ENCODE measurements at places on chromosomes 6 and 20.

DNA sequence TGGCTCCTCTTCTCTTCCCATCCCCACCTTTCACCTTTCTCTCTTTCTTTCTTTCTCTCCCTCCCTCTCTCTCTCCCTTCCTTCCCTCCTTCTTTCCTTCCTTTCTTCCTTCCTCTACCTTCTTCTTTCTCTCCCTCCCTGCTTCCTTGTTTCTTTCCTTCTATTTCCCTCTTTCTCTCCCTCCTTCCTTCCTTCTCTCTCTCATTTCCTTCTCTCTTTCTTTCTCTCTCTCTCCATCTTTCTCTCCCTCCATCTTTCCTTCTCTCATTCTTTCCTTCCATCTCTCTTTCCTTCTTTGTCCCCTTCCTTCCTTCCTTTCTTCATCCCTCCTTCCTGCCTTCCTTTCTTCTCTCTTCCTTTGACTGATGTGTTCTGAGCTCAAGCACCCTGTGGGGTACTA, 1467.0 kb upstream of the DEFB115 start:
- no peak for DNase-seq

DNA sequence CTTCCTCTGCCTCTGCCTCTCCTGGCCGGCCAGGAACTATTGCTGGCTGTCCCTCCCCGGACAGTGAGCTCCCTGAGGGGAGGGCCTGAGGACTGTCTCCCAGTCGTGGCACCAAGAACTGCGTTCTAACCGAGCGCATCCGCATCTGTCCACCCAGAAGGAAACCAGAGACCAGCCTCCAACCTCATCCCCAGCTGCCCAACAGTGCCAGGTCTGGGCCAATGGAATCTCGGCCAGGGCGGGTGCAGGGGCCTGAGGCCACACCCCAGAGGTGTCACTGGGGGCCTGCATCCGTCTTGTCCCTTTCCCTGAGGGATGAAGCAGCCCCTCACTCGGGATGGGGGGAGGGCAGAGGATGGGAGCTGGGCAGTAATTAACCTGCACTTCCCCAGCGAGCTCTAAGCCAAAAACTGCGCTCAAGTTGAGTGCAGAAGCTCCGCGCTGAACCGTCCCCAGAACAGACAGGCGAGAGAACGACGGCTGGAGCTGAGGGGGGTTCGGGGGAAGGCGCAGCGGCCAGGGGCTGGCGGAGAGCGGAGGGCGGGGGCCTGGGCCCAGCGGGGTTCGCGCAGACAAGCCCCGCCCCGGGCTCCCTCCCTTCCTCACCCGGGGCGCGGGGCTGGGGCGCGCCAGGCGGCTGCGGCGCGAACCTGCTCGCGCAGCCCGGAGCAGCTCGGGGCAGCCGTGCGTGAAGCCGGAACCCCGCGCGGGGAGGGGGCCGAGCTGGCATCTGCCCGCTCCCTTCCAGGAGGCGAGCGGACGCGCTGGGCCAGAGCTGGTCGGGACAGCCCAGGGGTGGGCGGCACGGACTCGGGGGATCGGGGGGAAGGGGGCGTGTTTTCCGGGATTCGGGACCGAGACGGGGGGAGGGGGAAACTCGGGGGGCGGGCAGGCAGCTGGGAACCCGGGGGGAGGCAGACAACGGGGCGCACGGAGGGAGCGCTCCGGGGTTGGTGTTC, 1.4 kb downstream of the TFEB start:
- peak; percentile 81 for DNase-seq

DNA sequence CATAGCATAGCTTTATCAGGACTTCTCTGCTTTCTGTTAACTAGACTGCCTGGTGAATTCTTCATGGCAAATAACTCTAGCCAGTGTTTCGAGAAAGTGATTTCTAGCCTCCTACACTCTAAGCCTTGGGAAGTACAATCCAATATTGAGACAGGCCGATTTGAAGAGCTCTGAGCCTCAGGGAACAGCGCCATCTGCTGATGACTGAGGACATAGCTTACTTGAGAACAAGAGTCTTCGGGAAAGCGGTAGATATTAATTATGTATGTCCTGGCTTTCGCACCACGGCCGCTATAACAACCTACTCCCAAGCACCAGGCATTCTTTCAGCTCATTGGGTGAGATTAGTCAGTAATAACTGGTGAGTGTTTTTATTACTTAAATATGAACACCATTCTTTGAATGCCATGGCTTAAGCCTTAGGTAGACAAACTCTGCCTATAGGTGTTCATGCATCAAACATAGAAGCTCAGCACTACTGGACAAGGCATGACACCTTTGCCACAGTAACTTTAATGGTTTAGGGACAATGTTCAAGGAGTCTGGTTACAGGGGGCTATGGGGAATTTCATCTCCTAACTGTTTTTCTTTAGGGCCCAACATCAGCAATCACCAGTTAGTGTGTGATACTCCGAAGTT, 518.6 kb downstream of the BMP2 start:
- peak; percentile 62 for DNase-seq

DNA sequence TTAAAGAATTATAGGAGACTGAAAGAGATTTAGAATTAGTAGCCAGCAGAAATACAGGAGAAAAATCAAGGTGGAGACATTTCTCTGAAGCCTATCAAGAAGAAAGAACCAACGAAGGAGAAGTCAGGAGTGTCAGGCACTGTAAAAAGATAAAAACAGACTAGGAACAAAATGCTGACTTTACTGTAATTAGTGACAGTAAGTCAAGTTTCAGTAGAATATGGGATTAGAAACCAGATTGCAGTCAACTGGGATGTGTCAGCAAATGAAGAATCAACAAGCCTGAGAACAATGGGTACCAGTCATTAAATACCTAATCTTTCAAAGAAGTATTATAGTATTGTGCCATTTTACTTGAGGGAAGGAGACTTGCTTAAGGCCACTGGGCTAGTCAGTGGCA, 21.6 kb downstream of the CALHM6 start:
- no peak for DNase-seq

GRCh38 chr6:18276610-18277236, 12.4 kb upstream of the DEK start:
- no peak for DNase-seq

GRCh38 chr6:35181933-35182612, 31.7 kb upstream of the SCUBE3 start:
- peak; percentile 77 for DNase-seq

DNA sequence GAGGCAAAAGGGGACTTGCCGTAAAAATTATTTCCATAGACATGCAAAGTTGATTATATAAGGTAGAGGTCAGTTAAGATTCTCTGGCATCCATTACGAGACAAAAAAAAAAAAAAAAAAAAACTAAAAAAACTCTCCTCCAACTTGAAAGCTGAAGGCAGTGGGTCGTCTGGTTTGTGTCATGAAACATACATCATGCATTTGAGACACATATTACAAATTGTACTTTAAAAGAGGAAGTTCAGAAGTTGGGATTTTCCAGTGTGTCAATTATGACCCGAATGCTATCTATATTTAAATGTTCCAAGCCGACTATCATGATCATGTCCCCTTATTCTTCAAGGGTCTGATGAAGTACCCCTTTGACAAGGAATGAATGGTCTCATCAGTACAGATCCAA, 125.1 kb downstream of the ZNF217 start:
- DNase-seq: no peak

- no peak for DNase-seq
These were observed 19.6 kb downstream of the POFUT1 start for GRCh38 chr20:32227306-32227705.

DNA sequence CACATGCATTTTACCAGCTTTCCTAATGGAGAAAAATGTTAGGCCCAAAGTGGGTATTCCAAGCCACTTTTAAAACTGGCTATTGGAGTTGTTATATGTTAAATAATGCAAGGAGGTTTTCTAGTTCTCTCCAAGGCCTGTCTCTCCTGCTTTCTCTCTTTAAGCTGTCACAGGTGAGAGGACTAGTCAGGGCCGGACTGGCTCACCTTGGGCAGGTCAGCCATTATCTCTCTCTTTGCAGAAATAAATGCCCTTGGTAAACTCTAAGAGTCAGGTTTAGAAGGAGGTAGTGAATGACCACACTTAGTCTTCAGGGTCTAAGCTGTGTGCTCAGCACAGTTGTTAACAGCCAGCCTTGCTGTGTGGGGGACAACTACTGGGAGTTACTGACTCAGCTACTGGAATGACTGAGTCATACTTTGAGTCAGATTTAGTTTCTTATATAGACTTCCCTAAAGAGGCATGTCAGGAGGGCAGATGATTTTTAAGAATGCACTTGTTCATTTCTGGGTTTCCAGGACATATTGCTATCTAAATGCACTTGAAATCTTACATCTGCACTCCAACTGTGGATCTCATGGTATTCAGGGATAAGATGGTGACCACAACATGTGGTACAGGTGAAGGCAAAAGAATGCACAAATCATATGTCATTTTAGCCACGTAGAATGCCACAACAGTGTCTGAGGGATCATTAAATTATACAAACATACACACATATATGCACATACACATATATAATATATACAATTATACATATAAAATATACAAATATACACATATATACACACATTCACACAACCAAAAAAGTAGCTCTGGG, 719.4 kb downstream of the EPM2A start:
- peak; percentile 91 for DNase-seq

DNA sequence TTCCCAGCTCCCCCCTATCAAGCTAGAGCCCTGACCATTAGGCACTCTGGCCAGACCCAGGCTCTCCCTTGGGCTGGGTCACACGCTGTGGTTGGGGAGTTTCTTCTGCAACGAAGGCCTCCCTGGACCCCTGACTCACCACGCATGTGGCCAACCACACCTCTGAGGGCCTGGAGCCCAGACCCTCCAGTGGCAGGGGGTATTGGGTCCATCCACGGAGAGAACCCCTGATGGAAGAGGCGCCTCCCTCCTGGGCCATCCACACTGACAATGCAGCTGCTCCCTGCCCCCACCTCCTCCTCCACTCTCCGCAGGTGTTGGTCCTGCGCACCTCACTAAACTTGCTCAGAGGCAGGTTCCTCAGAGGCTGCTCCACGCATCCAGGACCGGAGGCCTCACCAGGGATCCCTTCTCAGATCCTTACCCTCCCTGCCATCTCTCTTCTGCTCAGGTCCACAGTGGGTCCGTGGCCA, 125.4 kb downstream of the RNASET2 start:
- no peak for DNase-seq

- DNase-seq: peak; percentile 43
These were observed 57.4 kb downstream of the ARHGAP40 start for GRCh38 chr20:38658879-38659596.

DNA sequence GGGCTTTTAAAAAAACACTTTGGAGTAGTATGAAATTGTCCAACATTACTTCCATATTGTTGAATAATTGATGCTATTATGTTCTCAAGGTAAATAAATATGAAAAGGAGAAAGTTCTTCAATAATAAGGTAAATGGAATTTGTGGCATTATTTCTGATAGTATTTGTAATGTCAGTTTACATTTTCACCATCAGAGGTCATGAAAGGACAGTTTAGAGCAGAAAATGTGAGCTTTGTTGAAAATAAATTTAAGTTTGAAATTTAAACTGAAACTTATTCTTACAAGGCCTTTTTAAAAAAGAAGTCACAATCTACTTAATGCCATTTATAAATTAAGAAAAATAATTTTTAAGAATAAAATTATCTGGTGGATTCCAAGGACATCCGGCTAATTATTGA, 15.8 kb upstream of the CEP162 start:
- peak; percentile 13 for DNase-seq

GRCh38 chr6:44135875-44136274, 8.5 kb downstream of the TMEM63B start:
- no peak for DNase-seq

DNA sequence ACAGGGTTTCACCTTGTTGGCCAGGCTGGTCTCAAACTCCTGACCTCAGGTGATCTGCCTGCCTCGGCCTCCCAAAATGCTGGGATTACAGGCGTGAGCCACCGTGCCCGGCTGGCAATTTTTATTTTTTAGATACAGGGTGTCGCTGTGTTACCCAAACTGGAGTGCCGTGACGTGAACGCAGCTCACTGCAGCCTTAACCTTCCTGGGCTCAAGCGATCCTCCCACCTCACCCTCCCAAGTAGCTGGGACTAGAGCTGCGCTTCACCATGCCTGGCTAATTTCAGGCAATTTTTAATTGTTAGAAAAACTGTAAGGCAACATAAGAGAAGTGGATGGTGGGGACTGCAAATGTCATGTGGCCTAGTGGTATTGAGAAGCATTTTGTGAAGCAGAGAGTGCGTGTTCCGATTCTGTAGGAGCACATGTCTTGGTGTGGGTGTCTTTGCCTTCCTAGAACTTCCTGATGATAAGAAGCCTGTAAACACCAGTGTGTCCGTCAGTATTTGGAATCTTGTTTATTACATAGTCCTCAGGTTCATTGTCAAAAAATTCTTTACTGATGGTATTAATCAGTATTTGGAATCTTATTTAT, 18.0 kb downstream of the JARID2 start:
- DNase-seq: no peak

DNA sequence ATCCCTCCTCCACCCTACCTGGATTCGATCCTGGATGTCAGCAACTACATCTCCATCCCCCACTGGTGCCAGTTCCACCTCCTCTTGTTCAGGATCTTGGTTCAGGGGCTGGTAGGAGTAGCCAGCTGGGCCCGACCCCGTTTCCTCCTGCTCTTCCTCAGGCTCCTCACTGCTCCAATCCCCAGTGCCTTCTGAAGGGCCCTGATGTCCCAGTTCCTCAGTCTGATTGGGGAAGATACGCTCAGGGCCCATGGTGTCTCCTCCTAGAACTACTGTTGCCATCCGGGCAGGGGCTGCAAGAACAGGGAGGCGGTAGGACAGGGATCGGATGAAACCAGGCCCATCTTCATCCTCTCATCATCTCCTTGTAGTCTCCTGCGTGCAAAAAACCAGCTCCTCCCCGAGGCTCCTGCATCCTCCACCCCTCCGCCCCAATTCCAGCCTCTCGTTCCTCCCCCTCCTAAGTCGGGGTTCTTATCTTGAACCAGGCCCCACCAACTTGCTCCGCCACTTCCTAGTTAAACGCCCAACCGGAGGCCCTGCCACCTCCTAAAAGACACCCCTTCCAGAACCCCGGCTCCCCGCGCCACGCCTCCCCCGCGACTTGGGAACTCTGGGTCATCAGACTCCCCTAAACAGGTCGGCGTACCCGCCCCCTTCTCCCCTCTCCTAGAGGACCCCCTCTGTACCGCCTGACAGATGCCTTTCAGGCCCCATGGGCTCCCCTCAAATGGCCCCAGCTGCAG, 476 bp downstream of the MEA1 start:
- DNase-seq: peak; percentile 24

DNA sequence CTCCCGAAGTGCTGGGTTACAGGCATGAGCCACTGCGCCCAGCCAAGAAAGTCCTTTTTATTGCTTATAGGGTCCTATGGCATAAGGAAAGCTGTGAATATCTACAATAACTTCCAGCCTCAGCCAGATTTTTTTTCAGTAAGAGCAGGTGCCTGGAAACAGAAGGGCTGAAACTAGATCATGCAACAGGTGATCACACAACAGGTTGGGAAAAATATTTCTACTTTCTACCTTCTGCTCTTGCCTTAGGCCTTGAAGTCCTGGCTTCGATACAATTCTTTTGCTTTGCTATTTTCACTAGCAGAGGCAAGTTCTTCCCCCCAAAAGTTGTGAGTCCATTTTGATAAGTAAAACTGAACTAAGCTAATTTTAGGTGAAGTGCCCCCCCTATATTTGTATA, 9.7 kb upstream of the FBXO30 start:
- no peak for DNase-seq

GRCh38 chr20:25194333-25194972, 1.1 kb upstream of the ENTPD6 start:
- DNase-seq: no peak

GRCh38 chr6:26159357-26160273, 72.4 kb downstream of the HFE start:
- DNase-seq: peak; percentile 25

- no peak for DNase-seq
These were observed 151.5 kb upstream of the CENPW start for GRCh38 chr6:126188279-126188909.

GRCh38 chr6:98463038-98464000, 371.1 kb upstream of the POU3F2 start:
- DNase-seq: no peak

GRCh38 chr6:30200551-30201281, 12.5 kb downstream of the TRIM26 start:
- no peak for DNase-seq
